Transverse colon (tissue), 4 donors: ENCODE measurements at places on chromosomes 11 and 22. TPM values are rescaled to one million over a fixed set of nuclear protein-coding genes. Genes with fewer than 3 reads are reported as not detected.

Gene FGF3
- total RNA-seq, result not detected

GRCh38 chr22:19069451-19069850 lies 52.8 kb downstream of the DGCR2 start:
- no peak for DNase-seq

DNA sequence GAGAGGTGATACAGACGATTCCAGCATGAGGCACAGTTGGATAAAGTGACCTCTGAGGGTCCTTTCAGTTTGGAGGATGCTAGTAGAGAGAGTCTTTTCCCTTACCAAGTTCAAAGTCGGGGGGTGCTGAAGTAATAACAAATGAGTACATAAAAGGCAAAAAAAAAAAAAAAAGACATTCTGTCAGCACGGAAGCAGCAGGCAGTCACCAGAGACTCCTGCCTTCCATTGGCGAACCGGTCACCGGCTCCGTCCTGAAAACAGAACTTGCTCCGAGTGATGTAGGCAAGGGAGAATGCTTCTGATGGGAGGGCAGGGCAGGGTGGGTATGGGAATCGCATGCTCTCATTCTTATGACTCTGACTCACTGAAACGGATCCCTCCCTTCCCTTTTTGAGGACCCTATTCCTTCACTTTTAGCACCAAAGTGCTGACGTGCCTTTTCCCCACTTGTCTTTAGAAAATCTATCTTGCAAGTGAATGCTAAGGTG lies 65.9 kb downstream of the PRR5L start:
- DNase-seq, result no peak

Gene GLYATL1
- 2.0 TPM for total RNA-seq

- DNase-seq, result no peak
These were observed 68.9 kb downstream of the USP35 start for GRCh38 chr11:78257654-78258053.

DNA sequence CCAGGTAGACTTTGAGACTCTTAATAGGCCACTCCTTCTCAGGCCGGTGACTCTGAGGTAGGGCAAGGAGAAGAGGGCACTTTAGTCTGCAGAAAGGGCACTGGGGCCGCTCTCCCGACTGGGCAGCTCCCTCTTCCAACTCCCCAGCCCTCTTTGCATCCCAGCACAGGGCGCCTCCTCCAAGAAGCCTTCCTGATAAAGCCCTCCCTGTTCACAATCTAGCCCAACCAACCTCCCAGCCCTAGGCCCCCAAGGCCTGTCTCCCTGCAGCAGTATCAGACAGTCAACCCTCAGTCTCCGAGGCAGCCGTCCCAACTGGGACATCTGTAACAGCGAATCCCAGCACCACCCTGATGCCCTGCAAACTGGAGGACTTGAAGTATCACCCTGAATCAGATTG lies 14.3 kb upstream of the PDE2A start:
- DNase-seq, result no peak

- DNase-seq, result no peak
These were observed 124.5 kb downstream of the TRIM44 start for GRCh38 chr11:35787013-35787504.

DNA sequence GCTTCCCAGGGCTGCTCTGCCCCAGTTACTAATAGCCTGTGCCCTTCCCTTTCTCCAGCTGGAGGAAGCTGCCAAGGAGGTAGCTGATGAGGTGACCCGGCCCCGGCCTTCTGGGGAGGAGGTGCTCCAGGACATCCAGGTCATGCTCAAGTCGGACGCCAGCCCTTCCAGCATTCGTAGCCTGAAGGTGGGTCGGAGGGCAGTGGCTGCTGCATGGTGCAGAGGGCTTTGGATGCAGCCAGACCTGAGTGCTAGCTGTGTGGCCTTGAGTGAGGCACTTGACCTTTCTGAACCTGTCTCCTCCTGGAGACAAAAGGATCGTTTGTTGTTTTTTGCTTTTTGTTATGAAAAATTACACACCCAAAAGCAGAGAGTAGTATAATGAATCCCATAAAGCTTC lies 3.4 kb downstream of the MCM5 start:
- DNase-seq, result no peak

- DNase-seq, result no peak
These were observed 20.1 kb upstream of the FCHSD2 start for GRCh38 chr11:73162196-73162740.

DNA sequence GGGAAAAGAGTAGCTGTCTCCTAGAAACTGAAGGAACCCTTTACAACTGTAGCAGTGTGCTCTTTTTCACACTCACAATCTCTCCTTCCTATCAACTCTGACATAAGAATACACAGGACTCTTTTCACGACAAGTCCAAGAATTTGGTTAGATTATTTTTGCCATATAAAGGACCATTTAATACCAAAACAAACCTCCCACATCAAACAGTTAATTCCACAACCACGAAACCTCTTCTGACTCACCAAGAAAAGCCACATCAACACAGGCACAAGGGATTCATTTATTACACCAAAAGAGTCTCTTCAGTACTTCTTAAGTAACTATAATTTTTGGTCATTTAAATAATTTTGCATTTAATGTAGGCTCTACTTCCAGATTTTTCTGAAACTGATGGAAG lies 222.6 kb upstream of the PITPNB start:
- DNase-seq, result no peak

Gene CHRM1
- total RNA-seq, result 0.32 TPM

DNA sequence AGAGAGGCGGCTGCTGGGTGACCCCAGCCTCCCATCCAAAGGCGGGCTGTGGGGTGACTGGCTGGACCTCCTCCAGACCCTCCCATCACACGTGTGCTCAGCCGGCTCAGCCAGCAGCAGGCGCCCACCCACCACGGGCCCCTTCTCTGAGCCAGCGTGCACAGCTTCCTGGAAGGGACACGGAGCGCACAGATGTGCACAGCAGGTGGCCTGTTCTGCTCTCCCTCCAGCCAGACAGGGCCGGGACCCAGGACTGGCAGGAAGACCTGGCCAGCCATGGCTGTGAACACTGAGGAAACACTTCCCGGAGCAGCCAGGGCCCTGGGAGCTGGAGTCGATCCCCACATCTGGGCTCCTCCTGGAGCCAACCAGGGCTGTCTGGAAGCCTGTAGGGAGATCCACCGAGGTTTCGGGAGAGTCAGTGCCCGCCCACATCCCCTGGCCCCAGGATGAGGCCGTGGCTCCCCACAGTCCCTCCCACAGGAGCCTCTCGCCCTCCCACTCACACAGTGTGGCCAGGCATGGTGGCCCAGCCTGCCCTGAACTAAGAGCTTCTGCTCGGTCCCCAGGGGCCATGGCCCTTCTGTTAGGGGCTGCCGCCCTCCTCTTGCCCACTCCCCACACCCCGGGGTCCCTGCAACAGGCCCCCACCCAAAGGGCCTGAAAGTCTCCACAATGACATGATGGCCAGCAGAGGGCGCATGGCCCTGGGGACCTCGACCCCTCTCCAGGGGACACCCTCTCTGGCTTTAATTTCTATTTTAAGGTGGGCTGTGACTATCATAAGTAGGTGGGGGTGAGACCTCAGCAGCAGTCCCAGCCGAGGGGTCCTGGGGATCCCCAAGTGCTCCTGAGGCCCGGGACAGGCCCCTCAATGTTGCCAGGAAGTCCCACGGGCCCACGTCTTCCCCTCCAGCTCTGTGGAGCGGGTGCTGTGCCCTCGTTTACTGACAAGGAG lies 90.6 kb upstream of the FGF3 start:
- DNase-seq, result no peak

DNA sequence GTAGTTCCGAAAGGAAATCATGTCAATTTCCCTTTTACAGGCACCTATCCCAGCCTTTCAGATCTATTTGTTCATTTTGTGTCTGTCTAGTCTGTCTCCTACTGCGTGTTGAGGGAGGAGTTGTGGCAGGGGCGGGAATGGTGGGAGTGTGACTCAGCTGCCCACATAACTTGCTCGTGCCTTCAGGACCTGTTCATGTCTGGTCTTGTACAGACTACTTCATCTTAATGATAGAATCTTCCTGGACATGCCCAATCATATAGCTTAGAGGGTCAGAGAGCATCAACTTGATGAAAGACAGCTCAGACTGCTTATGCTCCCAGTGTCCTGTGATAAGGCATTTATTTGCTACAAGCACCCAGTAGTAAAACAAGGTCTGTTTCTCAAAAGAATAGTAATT lies 61.0 kb upstream of the BIRC3 start:
- DNase-seq, result no peak

- DNase-seq, result no peak
These were observed 154.4 kb downstream of the SBF2 start for GRCh38 chr11:10139656-10140055.

Gene CASP1
- 8.2 TPM for total RNA-seq

Gene IRF7
- 46.6 TPM for total RNA-seq

- DNase-seq, result no peak
These were observed 15.9 kb downstream of the PEX26 start for GRCh38 chr22:18093661-18094060.

Gene RIBC2
- total RNA-seq, result not detected

DNA sequence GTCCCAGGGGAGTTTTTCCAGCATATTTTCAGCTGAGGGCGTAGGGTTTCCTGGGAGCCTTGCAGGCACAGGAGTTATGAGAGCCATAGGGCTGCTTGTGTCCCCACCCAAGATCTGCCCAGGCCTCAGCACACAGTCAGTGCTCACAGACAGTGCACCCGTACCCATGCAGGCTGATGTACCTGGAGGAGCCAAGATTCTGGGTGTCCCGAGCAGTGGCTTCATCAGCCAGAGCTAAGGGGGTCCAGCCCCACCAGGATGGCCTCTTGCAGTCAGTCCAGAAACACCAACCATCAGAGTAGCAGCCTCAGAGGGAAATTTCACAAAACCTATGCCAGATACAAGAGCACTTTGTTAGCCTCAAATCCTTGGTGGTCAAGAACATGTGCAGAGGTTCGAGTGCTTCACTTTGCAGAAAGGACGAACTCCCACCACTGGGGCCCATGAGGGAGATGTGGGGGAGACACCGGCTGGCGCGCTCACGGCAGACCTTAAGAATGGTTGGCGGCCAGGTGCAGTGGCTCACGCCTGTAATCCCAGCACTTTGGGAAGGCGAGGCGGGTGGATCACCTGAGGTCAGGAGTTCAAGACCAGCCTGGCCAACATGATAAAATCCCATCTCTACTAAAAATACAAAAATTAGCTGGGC lies 43.8 kb upstream of the RTL6 start:
- DNase-seq, result no peak

Gene LSP1
- total RNA-seq, result 22.7 TPM

DNA sequence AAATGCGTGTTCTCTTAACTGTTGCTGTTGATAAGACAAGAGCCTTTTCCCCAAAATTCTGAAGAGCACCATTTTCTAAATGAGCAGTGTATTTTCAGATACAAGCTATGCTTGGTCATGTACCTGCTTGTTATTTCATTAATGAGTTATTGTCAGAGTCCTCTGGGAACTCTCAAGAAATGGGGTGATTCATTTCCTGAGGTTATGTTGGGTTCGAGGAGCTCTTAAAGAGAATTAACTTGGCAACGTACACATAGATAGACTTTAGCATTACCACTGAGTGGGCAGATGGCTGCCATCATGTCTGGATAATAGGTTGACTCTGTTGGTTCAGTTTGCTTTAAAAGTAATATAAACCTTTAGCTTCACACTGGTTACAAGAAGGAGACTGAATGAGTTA lies 87.9 kb upstream of the SORL1-AS1 start:
- no peak for DNase-seq

Gene CDC42BPG
- 50.5 TPM for total RNA-seq

DNA sequence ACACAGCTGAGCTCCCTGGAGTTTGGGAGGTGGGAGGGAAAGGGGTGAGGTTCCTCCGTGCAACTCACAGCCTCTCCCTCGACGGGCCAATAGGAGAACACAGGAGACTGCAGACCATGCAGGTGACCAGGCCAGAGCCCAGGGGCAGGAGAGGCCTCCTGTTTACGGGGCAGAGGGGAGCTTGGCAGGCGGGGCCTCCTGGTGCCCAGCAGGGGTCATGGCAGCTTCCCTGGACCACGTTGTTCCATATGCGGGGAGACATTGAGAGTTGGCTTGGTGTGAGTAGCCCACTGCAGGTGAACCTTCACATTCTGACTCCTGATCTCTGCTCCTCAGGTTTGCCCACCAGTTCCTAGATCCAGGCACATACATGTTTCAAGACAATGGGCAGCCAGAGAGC lies 19.3 kb upstream of the XKR3 start:
- no peak for DNase-seq

DNA sequence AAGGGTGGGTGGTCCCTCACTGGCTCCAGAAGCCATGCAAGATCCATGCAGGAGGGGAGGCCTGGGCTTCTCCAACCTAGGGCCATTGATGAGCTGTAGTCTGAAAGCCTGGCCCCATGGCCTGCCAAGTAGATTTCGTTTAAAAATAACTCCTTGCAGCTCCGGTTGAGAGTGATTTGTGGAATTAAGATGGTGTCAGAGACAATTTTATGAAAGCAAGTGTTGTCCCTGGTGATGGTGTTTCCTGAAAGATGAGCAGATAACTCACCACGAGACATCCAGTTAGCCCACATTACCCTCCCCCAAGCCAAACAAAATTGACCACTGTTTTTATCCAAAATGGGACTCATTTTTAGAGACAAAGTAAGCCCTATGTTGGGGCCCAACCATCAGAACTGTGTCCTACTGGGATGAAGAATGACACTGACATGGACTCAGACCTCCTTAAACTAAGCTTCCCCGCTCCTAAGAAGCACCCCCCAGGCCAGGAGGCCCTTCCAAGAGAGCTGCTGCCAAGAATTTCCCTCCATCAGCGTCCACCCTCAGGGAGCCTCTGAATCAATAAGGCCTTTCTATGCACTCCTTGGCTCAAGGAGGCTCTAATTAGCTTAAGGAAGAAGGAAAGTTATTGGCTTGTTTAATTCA lies 174.2 kb upstream of the NCAM1 start:
- DNase-seq, result no peak

Gene GAL
- 14.1 TPM for total RNA-seq

GRCh38 chr11:20111871-20112270 lies 48.4 kb downstream of the DBX1 start:
- DNase-seq, result no peak

Gene NEFH
- 0.55 TPM for total RNA-seq

GRCh38 chr11:72591785-72592502 lies 82.3 kb downstream of the PDE2A start:
- DNase-seq, result no peak

- DNase-seq, result no peak
These were observed 18.2 kb upstream of the CASP12 start for GRCh38 chr11:104916442-104916841.

Gene CASP5
- 40.5 TPM for total RNA-seq

GRCh38 chr11:121237686-121238658 lies 54.6 kb upstream of the SC5D start:
- DNase-seq, result no peak

Gene C11orf91
- total RNA-seq, result not detected

DNA sequence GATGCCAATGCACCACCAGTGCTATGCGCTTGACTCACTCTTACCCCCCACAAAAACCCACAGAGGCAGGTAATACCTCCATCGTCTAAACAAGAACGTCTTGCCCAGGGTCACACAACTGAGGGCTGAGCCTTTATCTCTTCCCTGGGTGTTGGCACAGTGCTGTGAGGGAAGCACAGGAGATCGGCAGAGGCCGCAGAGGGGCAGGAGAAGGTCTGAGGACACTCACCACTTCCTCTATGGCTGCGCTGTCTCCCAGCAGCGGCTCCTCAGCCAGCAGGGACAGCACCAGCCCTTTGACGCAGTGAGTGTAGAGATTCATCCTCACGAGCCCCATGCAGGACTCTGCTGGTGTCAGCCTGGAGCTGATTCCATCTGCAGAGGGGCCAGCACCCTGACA lies 19.9 kb downstream of the HPS4 start:
- DNase-seq, result no peak
